ENCODE measurements at places on chromosomes 6 and 20.

DNA sequence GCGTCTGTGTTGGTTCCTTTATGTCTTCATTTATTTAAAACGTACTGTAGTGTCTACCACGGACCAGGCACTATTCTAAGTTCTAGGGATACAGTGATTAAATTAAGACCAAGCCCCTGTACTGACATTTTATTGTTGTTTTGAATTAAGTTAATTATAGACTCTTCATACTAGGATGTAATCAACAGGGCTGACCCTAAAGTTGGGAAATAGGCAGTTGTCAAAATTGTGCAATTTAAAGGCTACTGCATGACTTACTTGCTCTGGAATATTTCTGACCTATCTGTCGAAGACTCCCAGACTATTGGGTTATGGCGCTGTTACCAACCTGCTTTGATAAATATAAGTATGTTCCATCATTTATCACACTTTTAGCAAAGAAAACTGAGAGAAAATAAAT, 6.7 kb downstream of the MYO6 start:
- DNase-seq: no peak

GRCh38 chr6:151290877-151291721, 51.3 kb downstream of the AKAP12 start:
- no peak for DNase-seq

GRCh38 chr20:45087814-45088213, 13.1 kb downstream of the KCNS1 start:
- no peak for DNase-seq

DNA sequence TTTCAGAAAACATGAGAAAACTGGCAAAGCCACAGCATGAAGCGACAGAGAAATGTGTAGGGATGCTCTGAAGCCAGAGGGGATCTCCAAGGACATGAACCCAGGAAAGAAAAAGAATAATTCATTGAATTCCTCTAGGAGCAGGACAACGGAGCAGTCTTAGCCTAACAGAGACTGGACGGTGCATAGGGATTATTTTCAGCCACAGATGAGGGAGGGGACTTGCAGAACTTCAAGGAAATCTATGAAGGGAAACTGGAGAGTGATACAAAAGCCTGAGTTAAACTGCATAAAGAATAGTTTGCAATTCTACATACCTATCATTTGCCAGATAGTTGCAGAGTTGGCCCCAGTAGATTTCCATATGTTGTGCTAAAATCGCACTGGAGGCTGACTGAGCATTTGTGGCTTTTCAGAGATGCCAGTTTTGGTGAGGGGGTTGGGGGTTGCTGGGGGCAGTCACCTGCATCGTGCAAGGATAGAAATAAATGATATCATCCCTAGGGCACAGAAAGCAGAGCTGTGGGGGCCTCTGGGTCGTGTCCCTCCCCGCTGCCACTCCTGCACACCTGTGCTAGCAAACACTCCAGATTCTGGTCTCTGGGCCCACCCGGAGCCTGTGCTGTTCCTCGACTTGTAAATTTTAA, 443.2 kb upstream of the JARID2 start:
- no peak for DNase-seq

DNA sequence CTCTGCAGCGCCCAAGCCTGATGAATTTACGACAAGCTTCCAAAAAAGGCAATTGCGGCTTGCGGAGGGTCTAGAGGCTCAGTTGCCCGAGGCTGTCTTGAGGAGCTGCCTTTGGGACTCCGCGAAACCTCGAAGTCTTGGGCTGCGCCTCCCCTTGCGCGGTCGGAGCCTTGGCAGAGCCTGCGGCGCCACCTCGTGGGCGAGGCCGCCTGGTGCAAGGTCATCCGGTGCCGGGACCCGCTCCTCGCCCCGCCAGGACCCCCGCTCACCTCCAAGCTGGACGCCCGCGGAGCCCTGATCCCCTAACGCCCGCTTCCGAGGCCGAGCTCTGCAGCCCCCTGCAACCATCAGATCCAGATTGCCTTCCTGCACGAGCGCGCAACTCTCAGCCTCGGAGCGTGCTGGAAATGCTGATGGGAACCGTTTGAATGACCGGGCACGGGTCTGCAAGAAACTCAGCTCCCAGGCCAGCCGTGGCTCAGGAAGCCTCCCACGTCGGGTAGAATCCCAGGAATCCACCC, 14.9 kb upstream of the FAM210B start:
- no peak for DNase-seq

DNA sequence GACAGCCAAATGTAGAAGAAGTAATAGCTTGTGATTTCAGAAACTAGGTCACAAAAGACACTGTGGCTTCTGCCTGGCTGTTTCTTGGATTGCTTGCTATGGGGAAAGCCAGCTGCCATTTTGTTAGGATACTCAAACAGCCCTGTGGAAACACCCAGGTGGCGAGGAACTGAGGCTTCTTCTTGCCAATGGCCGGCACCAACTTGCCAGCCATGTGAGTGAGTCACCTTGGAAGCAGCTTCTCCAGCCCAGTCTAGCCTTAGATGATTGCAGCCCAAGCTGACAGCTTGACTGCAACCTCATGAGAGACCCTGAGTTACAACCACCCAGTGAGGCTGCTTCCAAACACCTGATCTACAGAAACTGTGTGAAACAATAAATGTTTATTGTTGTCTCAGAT, 11.9 kb upstream of the KIAA1755 start:
- DNase-seq: no peak

GRCh38 chr20:34472246-34472925, 43.8 kb upstream of the DYNLRB1 start:
- no peak for DNase-seq

DNA sequence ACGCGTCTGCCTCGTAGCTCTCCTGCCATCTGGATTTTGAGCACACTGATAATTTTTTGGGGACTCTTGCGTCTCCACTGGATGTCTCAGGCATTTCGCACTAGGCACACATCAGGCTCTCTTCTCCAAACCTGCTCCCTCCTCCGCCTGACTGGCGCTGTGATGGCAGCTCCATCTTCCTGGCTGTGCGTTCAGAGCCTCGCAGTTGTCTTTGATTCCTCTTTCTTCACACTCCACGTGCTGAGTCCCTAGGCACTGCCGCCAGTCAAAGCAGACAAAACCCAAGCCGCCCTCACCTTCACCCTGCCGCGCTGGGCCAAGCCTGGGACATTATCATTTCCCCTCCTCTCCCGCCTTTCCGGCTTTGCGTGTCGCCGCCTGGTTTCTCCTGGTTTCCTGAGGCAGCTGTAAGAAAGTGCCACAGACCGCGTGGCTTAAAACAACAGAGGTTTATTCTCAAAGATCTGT, 778 bp downstream of the PSMG4 start:
- DNase-seq: no peak

GRCh38 chr20:44071526-44072111, 115.4 kb downstream of the JPH2 start:
- DNase-seq: no peak

GRCh38 chr6:107869871-107870270, 45.8 kb upstream of the SCML4 start:
- DNase-seq: no peak

DNA sequence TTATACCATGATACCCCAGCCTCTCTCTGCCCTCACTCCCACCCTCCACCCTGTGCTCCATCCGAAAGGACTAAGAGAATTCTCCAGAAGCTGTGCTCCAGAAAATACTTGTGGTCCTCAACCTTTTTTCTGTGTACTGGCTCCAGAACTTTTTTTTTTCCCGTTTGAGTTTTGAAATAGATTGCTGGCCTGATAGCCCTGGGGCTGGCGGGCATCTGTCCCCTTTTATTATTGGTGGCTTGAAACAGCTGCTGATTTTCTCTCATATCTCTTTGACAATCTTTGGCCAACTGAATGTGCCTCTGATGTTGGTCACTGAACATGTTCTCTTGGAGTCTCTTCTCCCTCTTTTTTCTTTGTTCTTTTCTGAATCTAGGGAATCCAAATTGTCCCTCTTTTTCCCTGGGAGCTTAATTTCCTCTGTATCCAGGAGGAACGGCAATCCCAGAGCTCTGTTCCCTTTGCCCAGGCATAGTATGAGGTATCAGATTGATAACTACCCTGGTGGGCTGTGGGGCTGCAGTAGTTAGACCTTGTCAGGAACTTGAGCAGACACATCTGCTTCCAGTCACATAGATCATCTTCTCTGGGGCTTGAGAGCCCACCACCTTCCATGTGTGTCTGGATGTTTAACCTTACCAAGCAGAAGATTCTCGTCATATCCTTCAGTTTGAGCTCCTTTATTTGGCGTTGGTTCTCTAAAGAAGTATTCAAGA, 1.6 kb downstream of the PPARD start:
- DNase-seq: no peak

- DNase-seq: no peak
Measured at GRCh38 chr6:104789770-104790190, 69.9 kb downstream of the HACE1 start.

- DNase-seq: no peak
Measured at GRCh38 chr20:20259533-20259932, 108.4 kb upstream of the INSM1 start.

GRCh38 chr6:156420172-156420993, 356.8 kb upstream of the ARID1B start:
- DNase-seq: no peak

GRCh38 chr6:21213492-21213891, 380.1 kb upstream of the SOX4 start:
- DNase-seq: no peak
